ENCODE measurements at places on chromosomes 12 and 14.

- no peak for DNase-seq
Measured at GRCh38 chr14:93381644-93382043, 34.7 kb downstream of the COX8C start.

DNA sequence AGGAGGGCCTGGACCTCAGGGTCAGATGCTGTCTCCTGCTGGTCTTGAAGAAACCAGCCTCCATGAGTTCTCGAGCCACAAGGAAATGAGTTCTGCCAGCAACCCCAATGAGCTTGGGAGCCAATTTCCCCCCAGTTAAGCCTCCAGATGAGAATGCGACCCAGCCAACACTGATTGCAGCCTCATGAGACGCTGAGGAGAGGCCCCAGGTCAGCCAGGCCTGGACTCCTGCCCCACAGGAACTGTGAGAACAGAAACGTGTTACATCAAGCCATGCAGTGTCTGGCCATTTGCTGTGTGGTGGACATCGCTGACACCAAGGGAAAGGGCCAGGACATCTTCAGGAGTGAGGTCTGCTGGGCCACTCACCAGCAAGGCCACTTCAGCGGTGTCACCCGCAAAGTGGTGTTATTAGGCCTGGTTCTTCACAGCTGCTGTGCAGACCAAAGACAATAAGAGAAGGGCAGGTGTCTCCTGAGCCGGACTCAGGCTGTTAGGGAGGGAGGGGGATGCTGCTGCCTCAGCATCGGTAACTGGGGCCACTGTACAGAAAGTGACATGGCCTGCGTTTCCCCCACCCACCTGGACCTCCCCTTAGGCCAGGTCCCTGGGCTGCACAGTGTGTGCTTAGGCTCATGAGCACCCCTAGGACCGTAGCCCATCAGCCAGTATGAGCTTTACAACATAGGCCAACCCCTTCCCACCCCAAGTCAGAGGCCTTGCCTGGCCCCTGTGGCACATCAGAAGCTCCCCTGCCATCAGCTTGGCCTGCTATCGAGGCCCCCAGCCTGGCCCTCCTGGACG is 272.4 kb upstream of the RTL1 start:
- DNase-seq: no peak

GRCh38 chr14:71783088-71783487 is 149.1 kb upstream of the RGS6 start:
- no peak for DNase-seq

DNA sequence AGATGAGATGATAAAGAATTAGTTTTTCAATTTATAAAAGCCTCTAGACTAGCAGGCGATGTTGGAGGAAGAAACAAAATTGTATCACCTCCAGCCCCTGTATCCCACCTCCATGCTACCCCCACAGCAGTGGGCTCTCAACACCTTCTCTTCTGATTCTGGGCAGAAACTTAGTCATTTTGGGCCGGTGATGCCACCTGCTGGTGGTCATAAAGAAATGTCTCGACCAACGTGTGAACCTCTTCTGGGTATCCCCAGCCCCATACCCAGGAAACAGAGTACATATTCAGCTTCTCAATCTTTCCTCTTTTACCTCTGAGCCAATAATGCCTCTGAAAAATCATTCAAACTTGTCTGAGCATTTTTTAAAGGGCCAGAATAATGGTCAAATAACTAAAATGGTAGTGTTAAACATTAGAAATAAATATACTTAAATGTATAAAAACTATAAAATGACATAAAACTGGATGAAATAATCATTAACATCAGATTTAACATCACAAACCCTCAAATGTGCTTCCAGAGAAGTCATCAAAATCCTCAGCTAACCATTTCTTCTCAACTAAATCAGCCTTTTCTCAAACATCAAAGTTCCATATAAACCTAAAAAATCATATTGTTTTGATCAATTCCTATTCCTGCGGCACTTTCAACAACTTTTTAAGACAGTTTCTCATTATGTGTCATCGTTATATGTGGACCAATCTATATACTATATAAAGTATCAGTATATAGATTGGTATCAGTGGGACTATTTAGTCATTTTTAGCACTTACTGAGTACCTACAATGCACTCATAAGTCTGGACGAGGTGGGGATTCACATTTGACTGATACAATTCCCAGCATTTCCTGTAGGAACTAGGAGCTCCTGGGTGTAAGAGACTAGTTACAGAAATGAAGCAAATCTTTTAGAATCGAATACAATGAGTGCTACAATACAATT is 69.4 kb downstream of the ATXN2 start:
- DNase-seq: peak; percentile 33

DNA sequence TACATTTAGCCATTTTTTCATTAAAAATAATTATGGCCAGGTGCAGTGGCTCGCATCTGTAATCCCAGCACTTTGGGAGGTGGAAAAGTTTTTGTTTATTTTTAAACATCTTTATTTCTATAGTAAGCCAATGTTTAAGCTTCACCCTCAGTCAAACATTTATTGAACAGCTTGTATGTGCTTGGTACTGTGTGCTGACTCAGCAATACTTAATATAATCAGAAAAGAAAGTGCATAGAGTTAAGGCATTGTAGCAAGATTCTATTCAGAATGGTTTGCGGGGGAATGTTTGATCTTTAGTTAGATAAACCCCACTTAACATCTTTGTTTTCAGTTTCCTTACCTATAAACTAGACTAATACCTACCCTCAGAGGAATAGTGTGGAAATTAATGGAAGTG is 11.1 kb downstream of the ACTR6 start:
- no peak for DNase-seq

GRCh38 chr12:55330446-55330845 is at the start of gene OR6C3:
OR6C3 (plus strand) TSS chr12:55330746; CDS start chr12:55331701, 955 bp downstream.
- no peak for DNase-seq

GRCh38 chr14:103489621-103490020 is 33.0 kb downstream of the CKB start:
- DNase-seq: no peak

- DNase-seq: no peak
Measured at GRCh38 chr14:105067140-105067968, 2.1 kb upstream of the GPR132 start.

GRCh38 chr12:21852251-21852650 is 77.7 kb upstream of the KCNJ8 start:
- DNase-seq: no peak

DNA sequence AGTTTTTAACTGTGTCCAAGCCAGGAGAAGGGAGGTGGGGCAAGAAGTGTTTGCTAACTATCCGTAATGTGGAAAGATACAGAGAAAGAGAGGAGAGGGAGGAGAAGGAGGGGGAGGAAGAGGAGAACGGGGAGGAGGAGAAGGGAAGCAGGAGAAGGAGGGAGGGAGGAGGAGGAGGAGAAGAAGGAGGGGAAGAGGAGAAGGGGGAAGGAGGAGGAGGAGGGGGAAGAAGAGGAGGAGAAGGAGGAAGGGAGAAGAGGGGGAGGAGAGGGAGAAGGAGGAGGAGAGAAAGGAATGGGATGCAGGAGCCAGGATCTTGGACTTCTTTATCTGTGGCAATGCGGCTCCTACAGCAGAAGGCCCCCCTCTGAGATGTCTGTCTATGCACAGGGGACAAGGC is 510.3 kb upstream of the CCDC196 start:
- no peak for DNase-seq

DNA sequence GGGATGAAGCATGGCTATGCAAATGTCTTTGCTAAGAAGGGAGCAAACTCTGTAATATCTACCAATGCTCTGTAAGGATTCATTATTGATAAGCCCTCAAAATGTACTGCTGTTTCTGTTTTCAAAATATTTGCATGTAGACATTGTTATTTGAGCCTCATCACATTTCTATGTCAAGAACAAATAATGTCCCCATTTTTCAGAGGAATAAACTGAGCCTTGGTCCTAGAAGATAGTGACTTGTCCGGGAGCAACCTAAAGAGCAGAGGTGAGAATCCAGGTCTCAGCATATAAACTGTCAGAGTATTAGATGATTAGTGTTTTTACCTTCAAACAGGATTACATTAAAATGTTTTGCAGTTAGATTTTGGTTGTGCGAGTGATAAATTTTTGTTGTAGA is 125.5 kb upstream of the SRRM4 start:
- DNase-seq: no peak

DNA sequence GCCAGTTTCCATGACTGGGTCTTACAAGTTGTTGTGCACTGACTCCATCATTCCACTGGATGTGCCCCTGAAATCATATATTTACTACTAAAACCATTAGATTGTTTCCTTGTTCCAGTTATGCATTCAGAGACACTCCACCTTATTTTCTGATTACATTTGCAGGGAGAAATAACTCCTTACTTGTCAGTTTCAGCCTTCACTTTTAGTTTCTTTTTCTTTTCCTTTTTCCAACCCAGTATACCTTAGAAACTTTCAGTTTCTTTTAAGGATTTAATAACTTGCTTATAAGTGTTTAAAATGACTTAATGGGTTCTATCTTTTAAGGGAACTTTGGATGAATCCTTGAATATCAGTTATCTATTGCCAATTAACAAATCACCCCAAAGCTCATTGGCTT is 39.9 kb downstream of the MRPL42 start:
- no peak for DNase-seq

DNA sequence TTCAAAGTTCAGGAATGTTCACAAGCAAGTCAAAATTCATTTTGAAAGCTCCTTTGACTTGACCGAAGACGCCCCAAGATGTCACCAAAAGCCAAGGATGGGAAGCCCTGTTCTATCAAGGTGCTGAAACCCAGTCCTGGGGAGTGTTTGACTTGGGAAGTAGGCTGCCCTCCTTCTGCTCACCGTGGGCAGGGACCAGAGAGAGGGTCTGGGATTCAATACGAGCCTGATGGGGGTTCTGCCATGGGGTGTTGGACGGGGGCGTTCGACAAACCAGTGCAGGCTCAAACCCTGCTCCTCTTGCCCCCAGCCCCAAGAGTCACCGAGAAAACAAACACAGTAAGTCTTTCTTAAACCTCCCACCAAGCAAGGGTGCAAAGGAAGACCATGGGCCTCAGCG is 150.1 kb upstream of the DIO3 start:
- DNase-seq: no peak

DNA sequence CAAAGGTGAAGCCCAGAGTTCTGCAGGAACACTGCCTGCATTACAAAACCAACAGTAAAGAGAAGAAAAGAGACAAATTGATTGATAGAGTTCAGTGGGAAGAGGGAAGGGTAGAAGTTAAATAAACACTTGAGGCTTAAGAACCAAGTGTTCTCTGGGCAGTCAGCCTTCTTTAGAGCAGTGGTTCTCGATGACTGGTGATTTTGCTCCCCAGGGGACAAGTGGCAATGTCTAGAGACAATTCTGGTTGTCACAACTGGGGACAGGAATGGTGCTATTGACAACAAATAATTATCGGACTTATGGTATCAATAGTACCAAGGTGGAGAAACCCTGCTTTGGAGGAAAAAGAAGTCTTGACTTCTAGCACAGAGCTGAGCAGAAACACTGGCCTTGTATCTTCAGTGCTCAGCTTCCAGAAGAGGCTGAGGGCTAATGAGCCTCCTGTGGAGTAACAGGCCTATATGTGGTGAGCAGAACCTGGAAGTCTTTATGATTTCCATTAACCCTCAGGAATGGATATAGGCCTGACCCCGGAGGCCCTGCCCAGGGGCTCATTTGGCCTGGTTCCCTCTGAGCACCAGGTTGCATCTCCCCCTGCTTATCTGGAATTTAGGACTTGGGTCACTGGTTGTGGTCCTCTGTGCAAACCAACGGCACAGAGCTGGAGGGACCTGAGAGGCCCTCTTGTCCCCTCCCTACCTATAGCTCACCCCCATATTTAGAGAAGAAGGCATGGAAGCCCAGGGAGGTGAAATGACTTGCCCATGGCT is 204.6 kb upstream of the PWP1 start:
- no peak for DNase-seq

GRCh38 chr14:73814153-73814552 is 37.5 kb upstream of the PTGR2 start:
- no peak for DNase-seq
